ENCODE measurements at places on chromosomes 12 and 14. TPM values are rescaled to one million over a fixed set of nuclear protein-coding genes. Genes with fewer than 3 reads are reported as not detected.

The GPRC5D gene
- total RNA-seq = not detected

The TAMALIN gene
- total RNA-seq = 6.0 TPM

GRCh38 chr14:31346097-31346496 lies 74.3 kb downstream of the HEATR5A start:
- no peak for DNase-seq

GRCh38 chr12:47378907-47379306 lies 299.1 kb upstream of the AMIGO2 start:
- DNase-seq = no peak

The SIX6 gene
- total RNA-seq = not detected

DNA sequence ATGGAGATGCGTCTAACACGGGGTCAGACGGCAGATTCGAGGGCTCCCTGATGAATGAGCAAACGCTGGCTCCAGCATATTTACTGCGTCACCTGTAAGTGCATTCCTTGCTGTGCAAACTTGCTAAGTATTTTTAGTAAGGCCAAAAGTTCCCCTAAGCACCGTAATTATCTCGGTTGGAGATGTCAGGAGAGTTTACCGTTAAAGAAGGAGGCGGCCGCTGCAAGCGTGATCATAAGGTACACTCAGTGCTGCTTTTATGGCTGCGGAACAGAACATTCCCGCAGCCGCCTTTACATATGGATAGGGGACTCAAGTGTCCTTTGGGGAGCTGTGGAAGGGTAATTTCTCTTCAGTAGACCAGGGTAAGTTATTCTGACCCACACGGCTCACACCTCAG lies 175.6 kb downstream of the GLT1D1 start:
- DNase-seq = no peak

DNA sequence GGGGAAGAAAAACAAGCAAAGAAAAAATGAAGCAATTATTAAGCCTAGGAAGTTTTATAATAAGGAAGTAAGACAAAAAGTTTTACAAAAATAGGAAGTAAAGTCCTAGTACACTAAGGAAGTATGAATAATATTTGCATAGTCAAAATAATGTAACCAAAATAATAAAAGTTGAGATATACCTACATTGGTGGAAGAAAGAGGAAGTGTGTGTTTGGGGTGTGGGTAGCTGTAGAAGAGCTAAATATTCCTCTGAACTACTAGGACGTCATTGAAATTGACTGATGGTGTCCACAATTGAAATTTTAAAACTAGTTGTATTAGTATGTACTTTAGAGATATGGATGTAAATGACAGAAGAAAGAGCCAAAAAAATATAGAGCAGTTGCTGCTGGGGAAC lies 228.4 kb upstream of the OTX2 start:
- DNase-seq = no peak

- DNase-seq = no peak
Observed at GRCh38 chr14:105187116-105187515, 6.0 kb upstream of the NUDT14 start.

GRCh38 chr14:23071921-23072539 lies 14.7 kb upstream of the CDH24 start:
- no peak for DNase-seq

The BEGAIN gene
- 3.4 TPM for total RNA-seq

GRCh38 chr12:76757694-76758093 lies 6.2 kb upstream of the ZDHHC17 start:
- DNase-seq = no peak

The ABCC9 gene
- total RNA-seq = 0.07 TPM

The SLC17A8 gene
- total RNA-seq = not detected

DNA sequence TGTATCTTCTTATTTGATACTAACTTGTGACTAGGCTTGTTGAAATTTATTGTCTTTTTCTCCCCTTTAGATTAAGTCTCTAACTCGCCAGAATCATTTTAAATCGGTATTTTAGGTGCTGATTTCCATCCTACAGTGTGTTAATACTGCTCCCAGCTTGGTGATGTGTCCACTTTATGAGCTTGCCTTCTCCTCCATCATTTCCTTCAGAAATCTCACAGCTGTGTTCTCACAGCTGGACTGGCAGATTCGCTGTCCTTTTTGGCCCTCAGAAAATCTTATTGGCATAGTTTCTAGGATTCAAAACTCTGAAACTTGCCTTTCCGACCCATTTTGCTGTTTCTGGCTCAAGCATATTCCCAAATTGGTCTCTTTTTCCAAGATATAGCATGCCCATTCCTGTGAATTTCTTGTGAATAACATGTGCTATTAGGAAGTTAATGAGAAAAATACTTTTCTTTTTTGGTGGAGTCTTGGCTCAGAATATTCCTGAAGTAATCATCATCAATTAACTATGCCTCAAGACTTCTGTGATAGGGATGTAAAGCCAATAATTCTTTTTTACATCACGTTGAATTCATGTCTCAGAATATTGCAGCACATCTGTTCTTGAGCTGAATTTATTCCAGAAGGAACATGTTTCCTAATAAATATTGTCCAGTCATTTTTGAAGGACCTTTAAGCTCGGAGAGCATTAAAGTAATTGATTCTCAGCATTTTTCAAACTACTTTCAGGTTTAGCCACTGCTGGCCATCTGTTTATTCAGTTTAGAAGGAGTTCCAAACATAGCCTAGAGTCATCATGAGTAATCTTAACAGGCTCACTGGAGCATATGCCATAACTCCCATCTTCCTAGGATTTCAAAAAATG lies 50.0 kb upstream of the USP44 start:
- no peak for DNase-seq

DNA sequence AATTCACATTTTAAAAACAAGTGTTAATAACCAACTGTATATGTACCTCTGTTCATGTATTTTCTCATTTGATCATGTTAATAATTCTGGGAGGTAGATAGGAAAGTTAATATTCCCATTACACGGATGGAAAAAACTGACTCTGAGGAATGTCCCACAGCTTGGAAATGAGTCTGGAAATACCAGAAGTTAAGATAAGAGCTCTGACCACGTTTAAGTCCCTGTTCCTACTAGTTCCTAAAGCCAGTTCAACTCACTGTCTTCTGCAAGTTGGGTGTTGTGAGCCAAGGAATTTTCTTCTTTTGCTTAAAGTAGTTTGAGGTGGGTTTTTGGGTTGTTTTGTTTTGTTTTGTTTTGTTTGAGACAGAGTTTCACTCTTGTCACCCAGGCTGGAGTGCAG lies 104.5 kb downstream of the TMEM30B start:
- DNase-seq = no peak

The AMDHD1 gene
- 0.30 TPM for total RNA-seq

- no peak for DNase-seq
Observed at GRCh38 chr12:91332302-91332701, 149.7 kb upstream of the DCN start.

The CLEC2A gene
- total RNA-seq = not detected

DNA sequence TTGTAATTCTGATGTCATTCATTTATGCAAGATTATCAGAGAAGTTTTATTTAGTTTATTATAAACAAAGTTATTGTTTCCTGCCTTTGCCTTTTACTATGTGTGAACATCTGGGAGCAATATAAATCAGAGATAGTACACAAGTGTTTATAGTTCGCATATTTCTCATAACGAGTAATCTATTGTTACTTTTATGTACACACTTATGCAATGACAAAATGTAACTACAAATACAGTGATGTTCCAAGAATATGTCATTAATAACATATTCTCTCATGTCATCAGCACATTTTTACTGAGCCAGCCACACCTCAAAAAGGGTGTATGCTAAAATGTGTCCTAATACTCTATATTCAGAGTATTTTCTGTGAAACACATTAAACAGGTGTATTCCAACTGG lies 243.2 kb downstream of the ALX1 start:
- no peak for DNase-seq

The MIP gene
- not detected for total RNA-seq

GRCh38 chr14:21093769-21094681 lies 4.4 kb downstream of the ZNF219 start:
- DNase-seq = no peak

DNA sequence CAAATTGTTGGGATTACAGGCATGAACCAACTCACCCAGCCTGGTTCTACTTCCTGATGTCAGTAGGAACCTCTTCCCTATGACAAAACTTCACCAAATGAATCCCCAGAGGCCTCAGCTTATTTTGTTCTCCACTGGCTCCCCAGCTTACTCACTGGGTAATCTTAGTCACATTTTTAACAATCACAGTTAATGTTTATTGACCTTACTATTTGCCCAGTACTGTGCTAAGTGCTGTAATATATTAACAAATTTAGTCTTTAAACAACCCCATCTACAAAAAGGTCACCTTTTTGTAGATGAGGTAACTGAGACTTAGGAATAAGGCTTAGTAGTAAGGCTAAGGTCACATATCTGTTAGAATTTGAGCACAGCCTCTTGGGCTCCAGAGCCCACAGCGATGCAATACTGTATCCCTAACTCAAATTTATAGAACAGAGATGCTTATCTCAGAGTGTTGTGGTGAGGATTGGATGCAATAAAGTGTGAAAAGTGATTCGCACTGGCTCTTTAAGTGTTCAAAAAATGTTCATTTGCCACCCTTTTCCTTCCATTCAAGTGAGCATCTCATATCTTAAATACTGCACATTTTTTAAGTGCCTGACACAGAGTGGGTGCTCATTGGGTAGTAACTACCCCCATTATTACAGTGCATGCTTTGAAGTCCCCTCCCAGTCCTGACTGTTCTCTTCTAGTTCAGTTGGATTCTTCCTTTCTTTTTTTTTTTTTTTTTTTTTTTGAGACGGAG lies 146.4 kb upstream of the ARHGAP5 start:
- no peak for DNase-seq

GRCh38 chr14:55073856-55074255 lies 22.4 kb downstream of the MAPK1IP1L start:
- no peak for DNase-seq

GRCh38 chr14:99874306-99874705 lies 81.1 kb downstream of the EML1 start:
- DNase-seq = no peak

The POTEG gene
- not detected for total RNA-seq

- no peak for DNase-seq
Observed at GRCh38 chr12:52494518-52494917, 1.5 kb upstream of the KRT6A start.

DNA sequence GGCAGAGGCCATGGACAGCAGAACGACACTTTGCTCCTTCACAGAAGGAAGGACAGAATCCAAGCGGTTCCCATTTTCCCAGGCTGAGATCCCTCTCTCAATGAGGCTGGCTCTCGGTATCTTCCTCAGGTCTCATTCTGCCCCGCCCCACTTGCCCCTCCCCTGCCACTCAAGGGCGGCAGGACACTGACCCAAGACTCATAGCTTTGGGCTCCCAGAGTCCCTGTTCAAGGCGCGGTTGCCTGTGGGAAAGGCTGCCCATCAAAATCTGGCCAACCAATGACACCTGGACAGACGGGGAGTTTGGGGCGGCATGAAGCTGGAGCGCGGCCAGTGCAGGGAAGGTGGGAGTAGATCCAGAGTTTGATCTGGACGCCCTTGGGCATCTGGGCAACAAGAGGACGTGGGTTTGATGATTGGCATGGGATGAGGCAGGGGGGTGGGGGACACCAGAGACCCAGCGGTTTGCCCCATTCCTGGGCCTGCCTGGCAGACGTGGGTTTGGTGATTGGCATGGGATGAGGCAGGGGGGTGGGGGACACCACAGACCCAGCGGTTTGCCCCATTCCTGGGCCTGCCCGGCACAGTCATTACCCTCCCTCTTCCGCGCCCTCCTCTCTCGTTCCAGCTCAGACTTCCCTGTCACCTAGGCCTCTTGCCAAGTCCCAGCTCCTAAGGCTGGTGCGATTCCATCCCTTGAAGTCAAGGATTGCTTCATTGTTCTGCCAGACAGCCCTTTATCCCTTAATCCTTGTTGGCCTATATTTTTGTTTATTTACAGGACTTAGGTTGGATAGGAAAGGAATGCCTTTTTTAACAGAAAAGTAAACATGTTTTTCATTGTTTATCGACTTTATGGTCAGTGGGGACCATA lies 92.1 kb downstream of the NINJ2 start:
- DNase-seq = no peak

- DNase-seq = peak; percentile 53
Observed at GRCh38 chr14:101843665-101844064, 82.2 kb downstream of the PPP2R5C start.

DNA sequence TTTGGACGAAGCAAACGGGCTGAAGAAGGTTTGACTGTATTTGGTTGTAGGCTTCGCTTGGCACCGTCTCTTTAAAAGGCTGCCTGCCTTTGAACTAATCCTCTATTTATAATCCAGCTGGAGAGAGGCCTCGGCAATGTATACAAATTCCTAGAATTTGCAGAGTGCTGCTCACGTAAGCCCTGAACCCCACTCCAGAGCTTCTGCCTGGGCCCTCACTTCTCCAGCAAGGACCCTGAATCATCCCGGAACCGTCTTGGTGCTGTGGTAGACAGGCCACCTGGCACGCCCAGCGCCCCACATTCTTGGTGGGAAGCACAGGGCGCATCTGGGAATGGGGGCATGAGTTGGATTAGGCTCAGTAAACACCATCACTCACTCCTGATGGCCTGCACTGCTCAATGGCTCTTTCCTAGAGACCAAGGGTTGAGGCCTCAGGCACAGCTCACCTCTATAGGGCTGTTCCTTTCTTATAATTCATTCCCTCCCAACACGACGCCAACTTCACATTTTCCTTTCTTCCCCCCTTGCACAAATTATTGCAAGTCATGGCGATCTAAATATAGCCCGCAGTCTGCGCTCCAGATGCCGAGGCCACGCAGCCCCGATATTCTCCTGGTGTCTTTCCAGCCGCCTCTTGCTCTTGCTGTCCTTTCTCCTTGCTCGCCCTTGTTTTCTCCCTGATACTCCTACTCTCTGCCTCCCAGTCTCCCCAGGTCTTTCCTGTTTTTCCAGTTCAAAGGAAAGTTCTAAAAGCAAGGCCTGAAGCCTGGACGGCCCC lies 141.0 kb downstream of the ZFP36L1 start:
- no peak for DNase-seq

The TAS2R7 gene
- total RNA-seq = not detected

DNA sequence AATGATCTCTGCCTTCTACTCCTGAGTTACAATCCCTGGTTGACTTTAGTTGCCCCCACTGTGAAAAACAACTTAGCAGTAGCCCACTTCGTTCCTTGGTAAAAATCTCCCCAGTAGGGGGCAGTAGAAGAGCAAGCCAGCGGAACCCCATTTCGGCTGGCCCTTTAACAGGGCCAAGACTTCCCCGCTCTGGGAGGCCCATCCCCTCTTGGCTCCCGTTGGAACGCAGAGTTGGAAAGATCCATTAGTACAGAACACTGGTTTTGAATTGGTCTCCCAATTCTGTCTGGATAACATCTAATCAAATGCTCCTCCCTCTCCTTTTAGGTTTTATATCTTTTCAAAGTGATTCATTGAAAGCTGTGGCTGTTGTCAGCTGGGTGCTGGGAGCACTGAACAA lies 1133.3 kb downstream of the BCL11B start:
- peak; percentile 62 for DNase-seq

The VPS37B gene
- 11.5 TPM for total RNA-seq

DNA sequence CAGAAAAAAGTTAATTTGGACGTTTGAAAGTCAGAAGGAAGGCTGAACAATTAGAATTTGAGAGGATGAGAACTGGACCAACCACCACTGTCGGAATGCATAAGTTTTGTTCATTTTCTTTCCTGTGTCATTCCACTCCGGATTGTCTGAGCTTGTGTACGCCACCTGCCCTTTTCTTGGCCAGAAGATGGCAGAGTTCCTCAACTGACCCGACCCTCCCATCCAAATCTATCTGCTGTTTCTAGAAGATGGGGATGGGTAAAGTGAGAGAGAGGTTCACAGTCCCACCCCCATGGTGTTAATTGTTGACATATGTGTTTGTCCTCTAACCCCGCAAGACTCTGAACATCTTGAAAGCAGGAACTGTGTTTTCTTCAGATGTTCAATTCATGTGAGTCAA lies 388.0 kb downstream of the VRK1 start:
- DNase-seq = no peak

The TMTC1 gene
- 1.4 TPM for total RNA-seq

Measured in activated T-helper 2 cell treated with anti-CD3 and anti-CD28 coated beads, Interferon-gamma antibody, Interleukin-2, Interleukin-4, amounts not matched to agents 10 μg/mL and 5 μg/mL and 100 μg/mL, durations not matched to agents 14 hours and 24 hours and 36 hours (primary cell).